ENCODE measurements at places on chromosomes 1 and 21.

- DNase-seq, result no peak
Measured at GRCh38 chr1:6958407-6959030, 173.3 kb downstream of the CAMTA1 start.

- DNase-seq, result no peak
Measured at GRCh38 chr1:71921935-71922559, 360.3 kb downstream of the NEGR1 start.

- no peak for DNase-seq
Measured at GRCh38 chr1:114495486-114495885, 15.5 kb downstream of the TRIM33 start.

DNA sequence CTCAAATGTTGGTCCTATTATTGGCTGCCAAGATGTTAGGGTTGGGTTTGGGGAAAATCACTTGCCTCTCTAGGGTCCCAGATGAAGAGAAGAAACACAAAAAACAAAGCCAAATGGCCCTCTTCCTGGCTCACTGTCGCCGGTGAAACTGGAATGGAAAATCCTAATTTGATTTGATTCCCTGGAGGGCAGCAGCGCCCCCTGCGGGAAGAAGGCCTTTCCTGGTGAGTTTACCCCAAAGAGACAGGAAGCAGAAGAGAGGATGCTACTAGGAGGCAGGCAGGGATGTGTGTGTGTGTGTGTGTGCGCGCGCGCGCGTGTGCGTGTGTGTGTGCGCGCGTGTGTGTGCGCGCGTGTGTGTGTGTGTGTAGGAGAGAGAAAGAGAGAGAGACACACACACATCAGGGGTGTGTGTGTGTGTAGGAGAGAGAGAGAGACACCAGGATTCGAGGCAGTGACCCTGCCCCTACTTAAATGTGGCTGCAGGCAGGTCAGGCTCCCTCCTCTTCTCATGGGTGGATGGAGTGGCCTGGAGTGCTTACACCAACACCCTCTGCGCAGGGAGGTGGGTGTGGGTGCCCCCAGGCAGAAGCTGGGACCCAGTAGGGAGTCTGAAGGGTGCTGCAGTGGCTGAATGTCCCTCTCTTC, 3.1 kb upstream of the SELENON start:
- DNase-seq, result peak; percentile 69

DNA sequence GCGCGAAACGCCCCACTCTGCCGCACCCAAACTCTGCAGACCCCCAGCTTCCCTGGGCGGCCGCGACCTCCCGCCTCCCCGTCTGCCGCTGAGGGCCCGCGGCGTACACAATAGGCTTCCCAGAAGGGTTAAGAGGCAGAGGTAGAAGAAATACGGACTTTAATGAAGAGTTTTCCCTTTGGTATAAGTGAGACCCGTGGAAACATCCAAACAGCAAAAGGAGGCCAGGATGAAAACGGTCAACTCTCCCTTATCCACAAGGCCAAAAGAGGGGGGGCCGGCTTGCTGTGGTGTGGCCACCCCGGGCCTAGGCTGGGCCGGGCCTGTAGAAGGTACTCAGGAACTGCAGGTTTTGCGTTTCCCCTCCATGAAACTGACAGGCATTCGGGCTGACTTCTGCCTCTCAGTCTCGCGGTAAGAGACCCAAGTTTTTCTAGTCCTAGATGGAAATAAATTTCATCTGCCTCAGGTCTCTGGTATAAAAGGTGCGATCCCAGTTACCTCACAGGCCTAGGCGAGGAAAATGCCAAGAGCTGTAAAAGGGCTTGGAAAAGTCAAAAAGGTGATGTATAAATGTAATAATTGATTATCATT, 671 bp upstream of the PYGO2 start:
- DNase-seq, result no peak

DNA sequence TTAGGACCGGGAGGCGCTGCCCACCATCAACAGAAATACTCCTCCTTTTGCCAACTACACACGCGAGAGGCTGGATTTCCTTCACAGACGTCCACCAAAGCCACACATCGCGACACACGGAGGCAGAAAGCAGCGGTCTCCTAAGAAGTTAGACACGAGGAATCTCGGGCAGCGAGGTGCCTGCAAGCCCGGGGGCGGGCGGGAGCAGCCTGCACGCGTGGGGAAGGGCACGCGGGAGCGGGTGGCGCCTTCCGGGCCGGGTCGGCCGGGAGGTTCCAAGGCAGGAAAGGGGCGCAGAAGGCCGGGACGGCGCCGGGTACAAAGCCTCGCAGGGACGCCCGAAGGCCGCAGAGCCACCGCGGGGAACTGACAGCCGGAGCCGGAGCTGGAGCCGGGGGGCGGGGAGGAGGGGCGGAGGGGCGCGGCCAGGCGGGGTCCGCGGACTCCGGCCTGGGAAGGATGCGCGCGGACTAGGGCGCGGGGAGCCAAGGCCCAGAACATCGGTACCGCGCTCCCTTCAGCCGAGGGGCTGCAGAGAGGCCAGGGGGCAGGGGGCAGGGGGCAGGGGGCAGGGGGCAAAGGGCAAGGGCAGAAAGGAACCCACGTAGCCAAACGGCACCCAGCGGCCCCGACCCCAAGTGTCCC, 722 bp downstream of the NPHP4 start:
- no peak for DNase-seq

DNA sequence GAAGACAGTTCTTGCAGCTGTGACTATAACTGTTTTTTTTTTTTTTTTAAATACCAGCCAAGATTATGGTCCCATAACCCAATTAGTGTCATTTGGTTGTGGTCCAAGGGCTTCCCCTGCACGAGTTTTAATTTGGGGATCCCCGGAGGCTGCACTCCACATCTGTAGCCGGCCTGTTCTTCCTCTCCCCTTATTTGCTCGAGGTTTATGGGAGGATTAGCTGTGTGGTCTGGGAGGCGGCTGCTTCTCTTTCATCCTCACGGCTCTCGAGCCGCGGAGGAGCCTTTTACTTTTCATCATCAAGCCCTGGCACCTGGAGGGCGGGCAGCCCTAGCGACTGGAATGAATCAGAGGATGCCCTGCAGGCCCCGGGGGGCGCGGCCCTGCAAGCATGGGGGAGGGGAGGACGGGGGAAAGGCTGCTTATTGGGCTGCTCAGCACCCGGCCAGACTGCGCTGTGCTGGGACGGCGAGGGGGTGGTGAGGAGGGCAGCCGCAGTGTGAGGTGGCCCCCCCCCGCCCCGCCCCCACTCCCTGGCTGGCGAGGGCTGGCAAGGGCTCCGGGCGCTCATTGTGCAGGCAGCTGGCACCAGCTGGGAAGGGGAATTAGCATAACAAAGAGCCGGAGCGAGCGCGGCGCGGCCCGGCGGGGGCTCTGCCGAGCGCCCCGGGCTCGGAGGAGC, 18.5 kb downstream of the SERTAD4 start:
- DNase-seq, result no peak

DNA sequence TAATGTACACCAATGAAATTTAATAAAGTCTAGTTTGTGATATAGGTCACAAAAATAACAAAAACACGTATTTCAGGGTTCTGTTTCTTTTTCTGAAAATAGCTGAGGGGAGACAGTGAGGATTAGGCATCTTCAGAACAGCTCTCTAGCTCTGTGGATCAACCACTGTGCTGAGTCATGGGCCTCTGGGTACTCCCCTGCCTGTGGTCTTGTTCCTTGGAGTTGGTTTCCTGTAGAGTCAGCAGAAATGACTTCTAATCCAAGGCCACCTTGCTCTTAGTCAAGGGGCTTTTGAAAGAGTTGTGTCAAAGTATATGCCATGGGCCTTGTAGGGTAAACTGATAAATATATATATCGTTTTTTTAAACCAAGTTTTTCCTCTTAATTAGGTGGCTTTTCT, 141.8 kb upstream of the ZRANB2 start:
- DNase-seq, result no peak

GRCh38 chr1:7633506-7634245, 137.4 kb upstream of the VAMP3 start:
- no peak for DNase-seq

DNA sequence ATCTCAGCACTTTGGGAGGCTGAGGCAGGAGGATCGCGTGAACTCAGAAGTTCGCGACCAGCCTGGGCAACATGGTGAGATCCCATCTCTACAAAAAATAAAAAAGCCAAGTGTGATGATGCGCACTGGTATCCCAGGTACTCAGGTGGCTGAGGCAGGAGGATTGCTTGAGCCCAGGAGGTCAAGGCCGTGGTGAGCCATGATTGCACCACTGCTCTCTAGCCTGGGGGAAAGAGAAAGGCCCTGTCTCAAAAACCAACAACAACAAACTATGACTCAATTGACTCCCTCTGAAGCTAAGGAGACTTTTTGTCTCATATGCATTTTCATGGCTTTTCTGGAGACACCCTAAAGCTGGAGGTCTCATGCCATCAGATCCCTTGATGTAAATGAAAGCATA, 118.8 kb downstream of the CCDC185 start:
- no peak for DNase-seq

- DNase-seq, result no peak
Measured at GRCh38 chr1:6299557-6300165, 38.8 kb upstream of the GPR153 start.

GRCh38 chr1:33758698-33759097, 105.2 kb upstream of the HMGB4 start:
- no peak for DNase-seq

GRCh38 chr1:153742411-153743142, 14.7 kb downstream of the INTS3 start:
- DNase-seq, result no peak

GRCh38 chr21:33157303-33157702, 72.4 kb upstream of the IFNAR2 start:
- no peak for DNase-seq

DNA sequence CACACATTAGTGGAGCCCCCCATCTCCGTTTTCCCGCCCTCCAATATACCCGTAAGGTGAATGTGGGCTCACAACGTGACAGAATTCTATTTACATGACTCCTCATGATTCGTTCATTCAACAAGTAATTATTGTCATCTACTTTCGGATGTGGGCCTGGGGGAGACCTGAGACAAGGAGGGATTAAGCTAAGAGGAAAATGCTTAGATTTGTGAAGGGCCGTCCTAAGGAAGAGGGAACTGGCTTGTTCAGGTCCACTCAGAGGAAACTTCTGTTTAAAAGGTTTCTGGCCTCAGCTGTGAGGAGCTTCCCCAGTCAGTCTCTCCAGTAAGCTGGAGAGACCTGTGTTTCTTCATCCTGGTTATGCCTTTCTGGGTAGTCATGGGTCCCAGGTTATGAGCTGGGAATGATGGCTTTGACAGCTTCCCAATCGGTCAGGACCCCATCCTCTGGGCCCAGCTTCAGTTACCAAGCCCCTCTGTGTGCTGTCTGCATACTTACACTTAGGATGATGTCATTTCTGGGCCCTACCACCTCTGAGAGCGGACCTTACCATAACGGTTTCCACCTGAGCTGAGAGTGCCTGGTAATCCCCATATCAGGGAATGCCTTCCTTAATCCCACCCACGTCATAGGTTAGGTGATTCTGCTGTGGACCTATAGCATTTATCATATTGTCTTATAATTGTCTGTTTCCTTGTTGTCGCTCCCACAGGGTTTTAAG, 687 bp upstream of the ERI3 start:
- no peak for DNase-seq

- no peak for DNase-seq
Measured at GRCh38 chr1:156530006-156530405, 29.4 kb upstream of the MEF2D start.

- DNase-seq, result no peak
Measured at GRCh38 chr1:69082312-69082711, 485.4 kb upstream of the LRRC7 start.

GRCh38 chr1:22236900-22237299, 94.0 kb upstream of the WNT4 start:
- no peak for DNase-seq

GRCh38 chr1:211959221-211959620, 76.1 kb downstream of the INTS7 start:
- no peak for DNase-seq

GRCh38 chr21:37208056-37208721, 58.9 kb downstream of the VPS26C start:
- DNase-seq, result peak; percentile 60

GRCh38 chr21:45071874-45072737, 2.3 kb upstream of the ADARB1 start:
- DNase-seq, result no peak

GRCh38 chr21:20551939-20552338, 446.3 kb upstream of the NCAM2 start:
- no peak for DNase-seq

DNA sequence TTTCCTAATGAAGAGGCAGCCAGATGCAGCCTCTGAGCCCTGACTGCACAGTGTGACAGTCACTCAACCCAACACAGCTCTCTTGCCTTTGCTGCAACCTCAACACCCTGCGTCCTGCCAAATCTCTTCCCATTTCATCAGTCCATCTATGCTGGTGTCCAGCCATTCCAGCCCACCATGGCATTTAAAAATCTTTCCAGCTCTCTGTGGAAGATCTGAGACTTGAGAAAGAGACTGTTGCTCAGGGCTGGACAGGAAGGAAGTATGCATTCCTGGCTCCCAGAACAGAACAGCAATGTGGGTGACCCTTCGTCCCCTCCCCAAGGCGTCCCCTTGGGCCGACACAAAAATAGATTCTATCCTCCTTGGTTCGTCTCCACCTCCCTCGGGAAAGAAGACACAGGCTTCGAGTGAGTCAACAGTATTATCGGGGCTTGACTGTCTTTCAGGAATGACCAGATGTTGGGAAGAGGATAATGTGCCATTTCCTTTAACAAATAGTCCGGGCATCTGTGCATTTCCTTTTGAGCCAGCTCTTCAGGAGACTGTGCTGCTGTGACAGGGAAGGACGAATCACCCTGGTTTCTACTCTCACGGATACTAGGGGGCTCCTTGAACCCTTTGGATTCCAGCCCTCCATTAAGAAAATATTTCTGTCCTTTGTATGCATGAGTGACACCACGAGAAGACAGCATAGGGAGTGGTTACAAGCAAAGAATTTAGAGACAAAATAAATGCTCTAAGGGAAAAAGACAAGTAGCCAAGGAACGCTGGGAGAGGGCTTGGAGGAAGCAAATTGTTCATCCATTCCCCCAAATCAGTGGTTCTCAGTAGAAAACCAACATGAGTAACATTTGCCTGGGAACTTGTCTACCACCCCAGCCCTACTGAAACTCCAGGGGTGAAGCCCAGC, 111.4 kb upstream of the CDC42BPA start:
- no peak for DNase-seq

DNA sequence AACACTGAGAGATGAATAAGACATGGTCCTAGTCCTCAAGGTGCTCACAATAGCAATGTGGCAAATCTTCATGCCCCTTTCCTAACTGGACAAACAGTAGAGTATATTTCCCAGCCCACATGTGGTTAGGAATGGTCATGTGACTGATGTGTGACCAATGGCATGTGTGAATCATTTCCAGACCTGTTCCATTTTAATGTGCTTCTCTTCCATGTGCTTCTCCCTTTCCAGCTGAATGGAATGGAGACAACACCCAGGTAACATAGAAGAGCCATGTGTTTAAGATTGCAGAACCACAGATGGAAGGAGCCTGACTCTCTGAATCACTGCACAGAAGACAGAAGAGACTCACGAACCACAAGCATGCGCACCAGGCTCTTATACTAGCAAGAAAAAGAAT, 409.9 kb upstream of the NFIA start:
- DNase-seq, result no peak

DNA sequence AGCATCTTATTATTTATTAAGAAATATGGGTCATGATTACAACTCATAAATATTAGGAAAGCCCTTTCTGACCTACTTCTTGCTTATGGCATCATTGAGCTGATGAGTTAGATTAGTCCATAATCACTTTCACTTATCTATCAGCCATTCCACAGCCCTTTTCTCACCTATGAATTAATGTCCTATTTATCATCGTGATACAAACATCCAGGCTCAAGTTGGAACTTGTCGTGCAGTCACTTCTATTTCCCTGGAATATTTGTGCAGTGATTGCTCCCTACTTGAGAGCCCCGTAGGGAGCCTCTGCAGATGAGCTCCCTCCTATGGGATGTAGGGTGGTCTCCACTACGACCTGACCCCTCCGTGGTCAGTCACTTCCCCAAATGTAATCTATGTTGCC, 8.1 kb upstream of the F3 start:
- no peak for DNase-seq
